ENCODE measurements at places on chromosomes 6 and 20. TPM values are rescaled to one million over a fixed set of nuclear protein-coding genes. Genes with fewer than 3 reads are reported as not detected.

Gene FERMT1
- 1.5 TPM for total RNA-seq

Gene ARG1
- total RNA-seq: 0.87 TPM

Gene SNAP91
- total RNA-seq: 4.3 TPM

- no peaks in the 10 kb centered on the region for H3K27me3 ChIP-seq
- H3K4me1 ChIP-seq: no peaks in the 10 kb centered on the region
- peak overlapping the region; percentile 44 for H3K27ac ChIP-seq
- no peaks in the 10 kb centered on the region for H3K36me3 ChIP-seq
Observed at GRCh38 chr6:149717255-149717587, 680 bp downstream of the LATS1 start.

DNA sequence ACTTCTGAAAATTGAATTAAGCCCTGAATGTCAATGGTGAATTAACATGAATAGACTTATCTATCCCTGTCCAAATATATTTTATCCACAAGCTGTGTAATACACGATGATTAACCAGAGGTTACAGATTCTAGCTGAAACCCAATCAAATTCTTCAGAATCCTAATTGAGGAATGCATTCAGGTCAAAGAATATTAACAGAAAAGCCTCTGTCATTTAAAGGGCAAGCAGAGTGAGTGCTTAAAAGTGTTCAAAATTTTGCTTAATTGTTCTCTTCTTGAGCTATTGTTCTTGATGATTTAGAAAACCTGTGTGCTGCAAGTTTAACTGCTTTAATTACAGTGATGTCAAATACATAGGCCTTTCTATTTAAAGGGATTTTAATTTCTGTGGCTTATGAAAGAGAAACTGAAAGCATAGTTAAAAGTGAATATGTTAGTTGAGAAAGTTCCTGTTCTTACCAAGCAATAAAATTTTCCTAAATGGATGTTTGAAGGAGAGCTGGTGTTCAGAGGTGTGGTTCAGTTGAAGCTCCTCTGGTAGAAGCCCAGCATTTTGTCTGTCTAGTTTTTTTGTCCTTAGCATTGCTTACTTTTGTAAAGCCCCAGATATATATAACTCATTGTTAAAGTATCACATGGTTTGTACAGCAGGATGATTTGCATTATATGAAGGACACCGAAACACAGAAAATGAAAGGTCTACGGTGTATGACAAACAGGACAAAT lies 466.3 kb upstream of the PLCB4 start:
- H3K4me3 ChIP-seq: no peak overlapping the region
- no peaks in the 10 kb centered on the region for H3K36me3 ChIP-seq
- DNase-seq: no peak

- H3K27me3 ChIP-seq: no peaks in the 10 kb centered on the region
- no peaks in the 10 kb centered on the region for H3K4me1 ChIP-seq
- no peak overlapping the region for H3K27ac ChIP-seq
- H3K4me3 ChIP-seq: no peak overlapping the region
- H3K36me3 ChIP-seq: no peaks in the 10 kb centered on the region
Observed at GRCh38 chr6:15026832-15027231, 219.0 kb upstream of the JARID2 start.
